ENCODE measurements at places on chromosomes 11 and 22.

DNA sequence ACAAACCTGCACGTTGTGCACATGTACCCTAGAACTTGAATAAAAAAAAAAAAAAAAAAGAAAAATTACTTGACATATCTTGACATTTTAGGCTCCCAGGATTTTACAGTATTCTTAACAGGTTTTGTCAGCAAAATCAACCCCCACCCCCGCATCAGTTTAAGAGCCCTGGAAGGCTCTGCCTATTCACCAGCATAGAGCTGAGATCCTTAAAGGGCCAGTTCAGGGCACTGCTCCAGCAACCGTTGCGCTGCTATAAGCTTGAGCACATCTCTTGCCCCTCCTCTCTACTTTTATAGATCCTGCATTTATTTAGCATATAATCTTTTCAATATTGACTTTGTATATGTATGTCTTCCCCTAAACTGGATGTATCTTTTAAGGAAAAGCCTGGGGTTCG is 697 bp upstream of the PAFAH1B2 start:
- no peak for DNase-seq

DNA sequence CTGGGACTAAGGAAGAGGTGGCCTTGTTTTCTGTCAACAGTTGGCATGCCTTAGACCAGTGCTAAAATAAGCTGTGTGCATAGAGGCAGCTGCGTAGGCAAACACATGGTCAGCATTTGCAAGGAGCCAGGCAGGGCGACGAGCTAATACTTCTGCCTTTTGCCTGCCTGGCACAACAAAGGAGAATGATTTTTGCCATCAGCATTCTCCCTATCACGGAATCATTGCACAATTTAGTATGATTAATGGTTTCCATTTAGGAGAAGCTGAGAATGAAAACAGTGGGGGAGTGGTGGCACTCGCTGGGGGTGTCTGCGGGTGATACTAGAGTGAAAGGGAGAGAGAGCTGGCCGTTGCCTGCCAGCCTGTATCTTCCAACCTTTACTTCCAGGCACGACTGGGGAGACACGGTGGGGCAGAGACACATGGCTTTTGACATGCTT is 336.0 kb downstream of the CADM1 start:
- DNase-seq = no peak

DNA sequence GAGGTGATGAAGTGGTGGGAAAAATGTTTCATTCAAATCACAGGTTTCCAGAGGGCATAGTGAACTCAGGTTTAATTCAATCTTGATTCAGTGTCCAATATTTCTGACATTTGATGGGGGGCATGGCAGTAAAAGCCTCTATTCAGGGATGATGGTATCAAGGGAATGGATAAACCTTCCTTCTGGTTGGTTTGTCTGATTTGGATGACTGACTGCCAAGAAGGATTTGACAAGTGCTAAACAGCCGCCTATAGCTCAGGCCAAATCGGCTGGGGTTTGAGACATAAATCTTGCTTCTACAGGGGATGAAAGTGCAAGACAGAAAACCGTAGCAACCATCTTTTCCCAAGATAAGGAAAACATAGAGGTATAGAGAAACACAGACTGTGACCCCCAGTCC is 121.8 kb upstream of the C11orf87 start:
- no peak for DNase-seq

DNA sequence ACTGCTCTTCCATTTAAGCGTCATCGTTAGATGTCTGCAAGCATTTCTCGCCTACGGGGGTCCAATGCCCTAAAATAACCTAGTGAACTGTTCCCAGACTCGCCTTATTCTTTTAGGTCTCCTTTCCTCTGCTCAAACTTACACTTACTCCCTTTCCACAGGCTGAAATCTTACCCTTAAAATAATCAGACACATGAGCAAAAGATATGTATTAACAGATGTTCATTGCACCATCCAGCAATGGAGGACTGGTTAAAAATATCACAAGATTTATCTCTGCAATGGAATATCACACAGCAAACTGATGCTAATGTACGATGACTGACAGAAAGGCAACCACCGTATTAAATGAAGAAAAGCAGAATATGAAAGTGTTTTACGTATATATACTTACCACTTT is 1.6 kb upstream of the CSTF3 start:
- DNase-seq = no peak

DNA sequence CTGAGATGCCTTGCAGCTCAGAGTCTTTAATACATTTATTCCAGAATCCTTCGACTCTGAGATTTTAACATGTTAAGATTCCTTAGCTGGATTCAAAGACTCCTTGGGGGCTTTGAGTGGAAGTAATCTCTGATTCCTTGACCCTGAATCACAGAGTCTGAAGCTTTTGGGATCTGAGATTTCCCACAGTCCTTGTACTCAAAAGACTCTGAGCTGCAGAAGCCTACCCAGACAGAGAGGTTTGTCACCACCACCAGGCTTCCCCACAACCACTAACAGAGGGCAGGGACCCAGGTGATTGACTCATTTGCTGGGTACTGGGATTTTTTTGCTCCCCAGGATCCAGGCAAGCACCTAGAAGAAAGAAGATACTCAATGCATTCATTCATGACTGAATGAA is 1.4 kb upstream of the SERPINH1 start:
- no peak for DNase-seq

GRCh38 chr11:64320556-64320955 is 2.6 kb downstream of the PRDX5 start:
- DNase-seq = no peak

GRCh38 chr11:118076754-118077281 is at the start of gene TMPRSS4:
TMPRSS4 (plus strand) TSS chr11:118077078; CDS start chr11:118077303, 225 bp downstream.
- peak; percentile 15 for DNase-seq

DNA sequence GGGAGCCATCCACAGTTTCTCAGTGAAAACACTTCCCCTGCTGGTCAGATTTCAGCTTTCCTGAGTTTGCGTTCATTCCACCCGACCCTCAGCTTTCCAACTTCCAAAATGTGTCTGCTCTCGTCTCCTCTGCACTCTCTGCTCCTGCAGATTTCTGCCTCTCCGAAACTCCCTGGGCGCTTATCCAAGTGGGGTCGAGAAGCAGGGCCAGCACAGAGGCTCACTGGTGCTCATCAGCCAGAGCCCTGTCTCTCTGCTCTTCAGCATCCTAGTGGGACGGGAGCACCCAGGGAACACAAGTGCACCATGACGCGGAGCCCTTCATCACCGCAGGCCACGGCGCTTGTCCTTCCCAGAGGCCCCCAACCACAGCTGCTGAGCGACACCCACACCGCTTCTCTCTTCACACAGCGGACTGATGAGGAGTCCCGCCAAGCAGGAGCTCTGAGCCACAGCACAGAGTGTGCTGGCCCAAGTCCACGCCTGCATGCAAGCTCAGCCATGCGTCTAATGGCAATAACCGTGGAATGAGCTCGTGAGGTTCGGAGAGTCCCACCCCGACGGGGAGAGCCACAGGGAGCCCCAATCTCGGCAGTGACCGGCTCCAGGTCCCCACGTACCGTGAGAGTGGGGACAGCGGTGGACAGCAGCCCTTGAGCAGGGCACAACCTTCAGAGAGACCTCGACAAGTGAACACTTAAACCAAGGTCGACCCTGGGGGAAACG is 27.9 kb upstream of the MOB2 start:
- DNase-seq = no peak

- DNase-seq = no peak
These were observed 1.1 kb upstream of the GSTT4 start for GRCh38 chr22:24006207-24006913.

GRCh38 chr11:105389952-105390351 is 219.9 kb upstream of the GRIA4 start:
- no peak for DNase-seq
